Stimulated activated CD8-positive, alpha-beta memory T cell treated with anti-CD3 and anti-CD28 coated beads, Interleukin-4, amount 100 ng/mL, for 1 hour (primary cell): ENCODE measurements at places on chromosomes 2 and 18.

GRCh38 chr2:159859583-159859982 is 61.6 kb upstream of the CD302 start:
- DNase-seq, result no peak

DNA sequence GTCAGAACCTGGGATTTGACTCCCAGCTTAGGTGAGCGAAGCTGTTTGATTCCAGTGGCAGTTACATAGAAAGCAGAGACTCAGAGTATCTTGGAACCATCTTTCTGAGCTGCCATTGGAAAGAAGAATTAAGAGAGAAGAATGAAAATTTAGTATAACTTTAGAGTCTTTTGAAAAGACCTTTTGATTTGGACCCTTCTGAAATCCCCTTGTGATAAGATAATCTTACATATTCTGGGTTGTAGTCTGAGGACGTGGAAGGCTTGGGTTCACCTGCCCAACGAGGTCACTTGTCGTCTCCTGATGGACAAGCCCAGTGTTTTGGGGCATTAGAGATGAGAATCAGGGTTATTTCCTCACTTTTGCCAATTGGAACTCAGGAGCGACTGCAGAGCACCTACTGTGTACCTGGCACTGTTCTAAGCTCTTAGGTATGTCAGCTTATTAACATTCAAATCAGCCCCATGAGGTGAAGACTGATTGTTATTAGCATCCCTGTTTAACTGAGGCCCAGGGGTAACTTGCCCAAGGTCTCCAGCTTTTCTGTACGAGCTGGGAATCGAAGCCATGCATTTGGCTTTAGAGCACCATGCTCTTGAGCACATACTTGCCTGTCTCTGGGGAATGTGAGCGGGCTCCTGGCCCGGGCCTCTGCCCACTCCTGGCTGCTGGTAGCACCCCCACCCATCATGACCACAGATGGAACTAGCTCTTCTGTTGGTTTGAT is 2.9 kb downstream of the HK2 start:
- no peak for DNase-seq

- no peak for DNase-seq
These were observed 393.9 kb upstream of the SLC14A2 start for GRCh38 chr18:45221363-45221762.

DNA sequence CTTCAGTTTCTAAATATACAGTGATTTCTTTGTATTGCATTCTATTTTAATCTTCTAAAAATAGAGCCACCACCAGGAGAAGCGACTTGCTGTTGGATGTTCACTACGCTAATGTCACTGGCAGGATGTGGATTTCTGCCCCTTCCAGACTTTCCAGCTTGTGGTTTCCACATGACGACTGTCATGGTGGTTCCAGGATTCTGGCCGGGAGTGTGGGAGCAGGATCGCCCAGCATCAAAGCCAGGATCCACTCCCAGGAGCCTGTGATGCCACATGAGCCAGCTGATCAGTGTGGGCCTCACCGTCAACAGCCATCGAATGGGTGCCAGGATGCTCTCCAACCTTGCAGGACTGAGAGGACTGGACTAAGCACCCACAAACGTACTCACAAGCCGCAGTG is 148.8 kb downstream of the HDAC4 start:
- no peak for DNase-seq

DNA sequence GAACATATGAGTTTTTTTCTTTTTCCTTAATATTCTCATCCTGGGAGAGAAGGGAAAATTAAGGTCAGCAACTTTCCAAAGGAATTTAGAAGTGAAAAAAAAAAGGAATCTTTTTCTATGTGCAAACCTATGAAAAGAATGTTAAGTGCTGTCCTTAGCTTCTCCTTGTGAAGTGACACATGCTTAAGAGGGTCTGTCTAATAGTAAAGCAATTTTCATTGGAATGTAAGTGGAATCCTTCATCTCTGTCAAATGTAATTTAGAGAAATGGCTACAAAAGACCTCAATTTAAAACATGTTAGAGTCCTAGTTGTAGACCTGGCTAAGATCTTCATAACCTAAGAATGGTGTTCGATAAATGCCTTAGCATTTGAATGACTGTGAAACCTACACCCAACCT is 117.4 kb upstream of the EPB41L3 start:
- DNase-seq, result no peak

- peak; percentile 11 for DNase-seq
These were observed at the start of gene WIPF1 for GRCh38 chr2:174597345-174598047. WIPF1 (minus strand) TSS chr2:174597804; CDS start chr2:174585573, 12,231 bp downstream.

GRCh38 chr18:37778417-37779165 is 213.0 kb upstream of the CELF4 start:
- DNase-seq, result no peak

- DNase-seq, result peak; percentile 6
These were observed at the start of gene PSMA8 for GRCh38 chr18:26133652-26134051. PSMA8 (plus strand) TSS chr18:26133869; CDS start chr18:26133966, 97 bp downstream.

DNA sequence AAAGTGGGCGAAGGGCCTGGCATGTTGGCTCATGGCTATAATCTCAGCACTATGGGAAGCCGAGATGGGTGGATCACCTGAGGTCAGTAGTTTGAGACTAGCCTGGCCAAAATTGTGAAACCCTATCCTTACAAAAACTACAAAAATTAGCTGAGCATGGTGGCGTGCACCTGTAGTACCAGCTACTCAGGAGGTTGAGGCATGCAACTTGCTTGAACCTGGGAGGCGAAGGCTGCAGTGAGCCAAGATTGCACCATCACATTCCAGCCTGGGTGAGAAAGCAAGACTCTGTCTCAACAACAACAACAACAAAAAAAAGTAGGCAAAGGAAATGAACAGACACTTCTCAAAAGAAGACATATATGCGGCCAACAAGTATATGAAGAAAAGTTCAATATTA is 196.5 kb downstream of the RAB3GAP1 start:
- no peak for DNase-seq

GRCh38 chr18:48481092-48481491 is 57.7 kb upstream of the CTIF start:
- DNase-seq, result no peak

DNA sequence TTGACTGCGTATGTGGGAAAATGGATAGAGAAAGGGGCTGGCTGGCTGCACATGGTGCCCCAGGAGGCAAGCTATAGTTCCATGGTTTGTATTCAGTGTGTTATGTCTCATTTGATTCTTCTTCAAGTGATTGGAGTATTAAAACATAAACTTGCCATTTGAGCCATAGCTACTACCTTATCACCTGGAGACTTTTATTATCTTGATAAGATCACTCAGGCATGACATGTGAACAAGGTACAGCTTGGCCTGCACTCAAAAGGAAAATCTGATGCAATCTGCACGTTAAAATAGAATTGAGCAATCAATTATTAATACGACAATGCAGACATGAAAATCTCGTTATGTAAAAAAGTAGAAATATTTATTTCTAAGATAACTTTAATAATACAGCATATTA is 116.9 kb downstream of the RND3 start:
- no peak for DNase-seq

DNA sequence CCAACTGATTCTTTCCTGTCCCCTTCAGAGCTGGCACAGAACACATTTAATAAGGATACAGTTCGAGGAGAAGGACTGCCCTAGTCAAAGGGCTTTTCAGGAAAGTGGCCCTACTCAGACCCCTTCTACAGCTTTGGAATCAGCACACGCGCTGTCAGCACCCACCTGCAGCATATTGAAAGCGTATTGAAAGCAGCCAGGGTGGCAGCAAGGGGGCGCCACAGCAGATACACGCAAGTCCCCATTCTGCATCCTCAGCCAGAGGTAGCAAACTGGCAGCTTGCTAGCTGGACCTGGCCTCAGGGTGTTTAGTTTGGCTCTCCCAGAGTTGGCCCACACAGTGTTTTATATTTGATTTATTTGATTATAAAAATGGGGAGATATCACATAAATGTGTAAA is 101.0 kb upstream of the NT5C1B start:
- DNase-seq, result no peak

DNA sequence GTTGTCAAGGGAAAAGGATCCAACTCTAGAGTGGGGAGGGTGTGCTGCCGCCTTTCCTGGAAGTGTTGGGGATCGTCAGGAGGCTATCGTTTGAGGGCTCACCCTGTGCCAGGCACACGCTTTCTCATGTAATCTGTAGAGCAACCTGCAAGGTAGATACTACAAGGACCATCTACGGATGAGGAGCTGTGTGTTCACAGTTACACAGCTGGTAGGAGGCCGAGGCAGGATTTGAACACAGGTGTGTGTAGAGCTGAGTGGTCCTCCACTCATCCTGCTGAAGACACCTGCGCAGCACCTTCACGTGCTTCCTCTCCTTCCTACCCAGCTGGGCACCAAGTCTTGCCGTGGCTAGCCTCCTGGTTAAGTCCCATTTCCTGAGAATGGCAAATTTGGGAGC is 68.3 kb downstream of the MARCO start:
- DNase-seq, result no peak

GRCh38 chr18:24461996-24462395 is 1.6 kb downstream of the HRH4 start:
- no peak for DNase-seq

GRCh38 chr18:62545098-62545497 is 22.3 kb downstream of the ZCCHC2 start:
- DNase-seq, result no peak

DNA sequence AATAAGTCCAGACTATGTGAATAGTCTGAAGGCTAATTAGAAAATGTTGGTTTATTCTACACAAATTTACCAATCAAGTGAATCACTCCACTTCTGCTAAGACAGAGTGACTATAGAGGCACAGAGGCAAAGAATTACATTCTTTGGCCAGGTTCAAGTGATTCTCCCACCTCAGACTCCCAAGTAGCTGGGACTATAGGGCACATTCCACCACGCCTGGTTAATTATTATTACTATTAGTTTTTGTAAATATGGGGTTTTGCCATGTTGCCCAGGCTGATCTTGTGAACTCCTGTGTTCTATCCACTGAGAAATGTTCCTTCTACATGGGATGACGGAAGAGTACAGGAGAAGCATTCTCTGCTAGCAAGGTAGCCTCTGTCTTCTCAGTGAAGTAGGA is 37.6 kb upstream of the PSME4 start:
- DNase-seq, result no peak
